ENCODE measurements at places on chromosomes 12 and 14. TPM values are rescaled to one million over a fixed set of nuclear protein-coding genes. Genes with fewer than 3 reads are reported as not detected.

NIN gene
- 67.5 TPM for total RNA-seq

RTL1 gene
- not detected for total RNA-seq

KRT83 gene
- not detected for total RNA-seq

RERGL gene
- 1.7 TPM for total RNA-seq

GLIPR1L1 gene
- total RNA-seq, result not detected

RIN3 gene
- total RNA-seq, result 1.4 TPM

SOAT2 gene
- total RNA-seq, result not detected

NFE2 gene
- 0.62 TPM for total RNA-seq

MYL6B gene
- 77.0 TPM for total RNA-seq

BHLHE41 gene
- total RNA-seq, result 1.1 TPM

MGP gene
- total RNA-seq, result 3.9 TPM
